T follicular helper cell (primary cell): ENCODE measurements at places on chromosomes 4 and X.

- no peak for DNase-seq
Measured at GRCh38 chrX:40933706-40934425, 151.4 kb upstream of the USP9X start.

DNA sequence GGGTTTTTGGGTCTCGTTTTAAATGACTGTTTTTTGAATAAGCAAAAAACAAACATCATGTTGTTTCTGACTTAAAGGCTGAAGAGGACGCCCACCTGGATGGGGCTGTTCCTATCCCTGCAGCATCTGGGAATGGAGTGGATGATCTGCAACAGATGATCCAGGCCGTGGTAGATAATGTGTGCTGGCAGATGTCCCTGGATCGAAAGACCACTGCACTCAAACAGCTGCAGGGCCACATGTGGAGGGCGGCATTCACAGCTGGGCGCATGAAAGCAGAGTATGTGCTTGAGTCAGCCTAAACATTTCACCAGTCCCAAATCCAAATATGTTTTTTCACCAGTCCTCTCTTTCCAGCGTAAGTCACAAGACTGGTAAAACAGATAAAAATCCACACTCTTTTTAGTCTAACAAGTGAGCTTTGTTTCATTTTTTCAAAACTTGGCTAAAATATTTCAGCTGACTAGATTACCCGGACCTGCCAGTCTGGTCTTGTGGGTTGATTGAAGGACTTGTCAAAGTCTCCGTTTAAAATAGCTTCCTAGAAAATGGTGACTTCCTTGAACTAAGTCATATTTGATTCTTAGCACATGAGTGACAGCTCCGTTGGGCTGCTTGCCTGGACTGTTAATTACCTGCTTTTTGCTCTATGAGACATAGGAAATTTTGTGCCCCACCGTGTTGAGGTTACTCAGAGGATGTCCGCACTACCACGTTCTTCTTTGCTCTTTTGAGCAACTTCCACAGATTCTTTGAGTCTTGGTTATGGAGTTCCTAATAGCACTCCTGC is 20.8 kb downstream of the ENOPH1 start:
- no peak for DNase-seq

GRCh38 chr4:21226637-21227538 is 526.6 kb downstream of the PACRGL start:
- DNase-seq, result no peak

DNA sequence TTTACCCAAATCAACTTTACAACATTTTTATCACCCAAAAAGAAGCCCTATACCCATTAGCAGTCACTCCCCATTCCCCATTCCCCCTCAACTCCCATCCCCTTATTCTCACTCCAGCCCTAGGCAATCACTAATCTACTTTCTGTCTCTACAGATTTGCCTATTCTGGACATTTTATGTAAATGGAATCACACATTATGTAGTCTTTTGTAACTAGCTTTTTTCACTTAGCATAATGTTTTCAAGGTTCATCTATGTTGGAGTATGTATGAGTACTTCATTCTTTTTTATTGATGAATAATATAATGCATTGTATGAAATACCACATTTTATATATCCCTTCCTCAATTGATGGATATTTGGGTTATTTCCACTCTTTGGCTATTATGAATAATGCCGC is 36.1 kb upstream of the HERC5 start:
- DNase-seq, result no peak

DNA sequence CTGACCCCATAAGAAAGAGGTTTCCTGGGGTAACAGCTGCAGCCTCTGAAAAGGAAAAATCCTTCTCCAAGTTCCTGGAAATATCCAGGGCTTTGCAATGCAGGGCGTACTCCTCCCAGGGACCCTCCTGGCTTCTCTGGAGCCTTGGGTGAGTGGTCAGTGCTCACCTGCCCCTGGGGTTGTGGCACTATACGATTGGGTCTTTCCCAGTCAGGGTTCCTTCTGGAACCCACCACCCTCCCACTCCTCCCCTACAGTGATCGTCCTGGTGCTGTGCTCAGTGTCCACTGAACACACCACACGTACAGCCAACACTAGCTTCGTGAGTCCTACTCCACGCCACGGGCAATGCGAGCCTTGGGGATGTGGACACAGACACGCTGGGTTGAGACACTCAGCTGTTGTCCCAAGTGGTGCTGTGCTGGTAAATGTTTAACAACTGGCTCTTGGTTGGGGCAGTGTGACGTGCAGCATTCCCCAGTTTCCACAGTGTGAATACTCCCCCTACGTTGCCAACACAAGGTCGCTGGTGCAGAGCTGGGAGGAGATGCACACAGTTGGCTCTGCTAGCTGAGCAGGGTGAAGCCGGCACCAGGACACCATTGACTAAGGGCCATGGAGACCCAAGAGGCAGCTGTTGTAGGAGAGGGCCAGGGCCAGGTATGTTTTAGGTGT is 65.4 kb downstream of the HTRA3 start:
- no peak for DNase-seq

- DNase-seq, result no peak
Measured at GRCh38 chrX:154696676-154697045, 43.3 kb upstream of the CTAG2 start.

DNA sequence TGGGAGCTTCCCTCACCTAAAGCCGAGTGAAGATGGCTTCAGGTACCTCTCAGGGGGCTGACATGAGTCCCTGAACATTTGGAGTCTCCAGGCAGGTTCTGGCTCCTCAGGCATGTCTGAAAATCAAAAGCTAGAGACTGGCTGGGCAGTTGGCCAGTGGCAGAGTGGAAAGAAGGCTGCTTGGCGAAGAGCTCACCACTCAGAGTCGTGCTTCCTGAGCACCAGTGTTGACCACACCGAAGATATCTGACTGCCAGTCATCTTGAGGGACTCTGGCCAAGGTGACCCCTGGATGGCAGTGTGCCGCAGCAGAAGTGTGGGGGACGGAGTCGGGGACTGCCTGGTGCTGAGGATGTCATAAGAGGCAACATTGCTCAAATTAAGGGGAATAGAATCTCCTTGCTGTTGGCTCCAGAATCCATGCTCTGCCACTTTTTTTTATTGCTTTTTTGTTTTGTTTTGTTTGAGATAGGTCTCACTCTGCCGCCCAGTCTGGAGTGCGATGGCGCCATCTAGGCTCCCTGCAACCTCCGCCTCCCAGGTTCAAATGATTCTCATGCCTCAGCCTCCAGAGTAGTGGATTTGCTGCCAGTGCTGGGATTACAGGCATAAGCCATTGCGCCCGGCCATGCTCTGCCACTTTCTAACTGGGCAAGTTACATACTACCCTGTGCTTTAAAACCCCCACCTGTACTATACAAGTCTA is 172.5 kb upstream of the GATB start:
- no peak for DNase-seq

DNA sequence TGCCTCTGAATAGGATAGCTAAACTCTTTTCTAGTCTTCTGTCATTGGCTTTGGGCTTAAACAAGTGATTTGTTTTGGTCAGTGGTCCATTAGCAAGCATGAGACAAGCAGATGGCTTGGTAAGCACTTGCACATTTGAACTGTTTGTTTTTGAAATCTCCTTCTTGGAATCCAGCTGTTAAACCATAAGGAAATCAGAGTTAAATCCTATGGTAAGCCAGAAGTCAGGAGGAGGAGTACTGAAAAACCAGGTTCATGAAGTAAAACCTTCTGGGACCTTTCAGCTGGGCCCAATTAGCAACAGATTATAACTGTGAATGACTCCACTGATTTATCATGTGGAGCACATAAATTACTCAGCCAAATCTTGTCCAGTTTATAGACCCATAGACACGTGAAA is 1042.5 kb upstream of the PABPC4L start:
- no peak for DNase-seq

GRCh38 chr4:1031956-1032795 is 20.8 kb downstream of the FGFRL1 start:
- no peak for DNase-seq

DNA sequence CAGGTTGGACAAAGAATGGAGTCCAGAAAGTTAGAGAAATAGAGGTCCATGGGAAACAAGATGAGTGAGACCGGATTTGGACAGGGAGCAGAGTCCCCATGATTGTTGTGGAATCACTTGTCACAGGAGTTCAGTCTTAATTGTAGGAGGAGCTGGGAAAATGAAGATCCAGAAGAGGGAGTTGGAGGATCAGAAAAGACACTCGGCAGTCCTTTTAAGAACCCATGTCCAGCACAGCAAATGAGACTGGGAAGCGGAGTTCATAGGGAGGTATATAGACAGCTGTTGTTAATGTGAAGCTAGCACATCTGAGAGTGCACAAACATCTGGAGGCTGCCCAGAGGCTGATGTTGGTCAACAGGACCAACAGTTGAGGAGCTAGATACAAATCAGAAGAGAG is 111.4 kb upstream of the RXFP1 start:
- DNase-seq, result no peak

DNA sequence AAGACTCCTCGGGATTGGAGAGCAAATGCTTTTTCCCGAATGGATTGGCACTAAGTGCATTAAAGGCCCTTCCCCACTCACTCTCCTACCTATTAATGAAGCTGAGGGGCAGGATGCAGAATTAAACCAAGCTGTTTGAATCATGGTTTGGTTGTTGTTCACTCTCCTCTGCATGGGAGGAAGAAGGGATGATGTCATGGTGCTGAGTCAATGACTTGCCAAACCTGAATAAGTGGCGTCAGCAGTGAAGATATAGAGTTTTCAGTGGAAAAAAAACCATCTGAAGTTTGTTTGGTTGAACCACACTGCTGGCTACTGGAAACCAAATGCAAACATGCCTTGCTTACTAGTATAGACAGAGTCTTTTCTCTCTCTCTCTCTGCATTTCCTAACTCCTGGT is 19.8 kb upstream of the ZXDA start:
- no peak for DNase-seq

GRCh38 chr4:181301735-181302710 is 941.2 kb upstream of the TENM3 start:
- no peak for DNase-seq

DNA sequence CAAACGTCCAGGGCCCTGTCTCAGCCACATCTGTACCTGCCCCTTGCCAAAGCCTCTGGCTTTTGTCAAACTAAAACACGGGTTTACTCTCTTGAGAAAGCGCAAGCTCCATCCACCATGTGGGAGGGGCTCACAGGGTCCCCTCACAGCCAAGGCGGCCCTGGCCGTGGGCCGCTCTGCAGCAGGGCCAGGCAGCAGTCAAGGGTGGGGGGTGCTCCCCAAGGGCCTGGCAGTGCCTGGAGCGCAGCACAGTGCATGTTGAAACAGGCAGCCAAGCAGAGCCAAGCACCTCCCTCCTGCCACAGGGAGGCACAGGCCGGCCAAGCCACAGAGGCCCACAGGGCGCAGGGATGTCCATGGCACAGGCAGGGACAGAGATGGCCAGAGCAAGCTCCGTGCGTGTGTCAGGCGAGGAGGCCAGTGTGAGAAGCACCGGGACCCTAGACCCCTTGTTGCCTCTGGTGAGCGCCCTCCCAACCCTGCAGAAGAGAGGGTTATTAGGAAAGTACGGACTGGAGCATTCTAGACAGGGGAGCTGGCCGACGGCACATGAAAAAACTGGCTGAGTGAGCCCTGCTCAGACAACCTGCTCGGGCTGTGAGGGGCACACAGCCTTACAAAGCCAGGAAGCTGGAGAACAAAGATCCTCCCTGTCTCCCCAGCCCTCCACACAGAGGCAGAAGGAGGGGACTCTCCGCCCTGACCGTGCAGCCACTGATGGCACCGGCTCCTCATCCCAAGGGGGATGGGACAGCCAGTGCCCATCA is 39.0 kb downstream of the FAM53A start:
- DNase-seq, result no peak

DNA sequence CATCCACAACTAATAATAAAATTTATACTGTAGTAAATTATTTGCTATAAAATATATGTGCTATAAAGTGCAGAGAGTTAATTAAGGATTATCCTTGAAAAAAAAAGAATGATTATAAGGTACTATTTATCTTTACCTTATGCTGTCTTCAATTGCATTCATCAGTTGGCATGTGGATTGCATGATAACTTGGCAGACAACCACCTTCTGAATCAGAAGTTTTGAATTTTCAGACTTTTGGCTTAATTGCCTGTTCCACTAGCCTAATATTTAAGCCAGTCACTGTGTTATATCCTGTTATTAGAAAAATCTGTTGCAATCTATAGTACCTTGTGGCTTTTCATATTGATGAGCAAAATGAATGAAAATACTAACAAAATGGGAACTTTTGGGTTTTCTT is 1040.3 kb upstream of the PCDH10 start:
- no peak for DNase-seq

- no peak for DNase-seq
Measured at GRCh38 chrX:22135171-22135711, 103.1 kb downstream of the PHEX start.

DNA sequence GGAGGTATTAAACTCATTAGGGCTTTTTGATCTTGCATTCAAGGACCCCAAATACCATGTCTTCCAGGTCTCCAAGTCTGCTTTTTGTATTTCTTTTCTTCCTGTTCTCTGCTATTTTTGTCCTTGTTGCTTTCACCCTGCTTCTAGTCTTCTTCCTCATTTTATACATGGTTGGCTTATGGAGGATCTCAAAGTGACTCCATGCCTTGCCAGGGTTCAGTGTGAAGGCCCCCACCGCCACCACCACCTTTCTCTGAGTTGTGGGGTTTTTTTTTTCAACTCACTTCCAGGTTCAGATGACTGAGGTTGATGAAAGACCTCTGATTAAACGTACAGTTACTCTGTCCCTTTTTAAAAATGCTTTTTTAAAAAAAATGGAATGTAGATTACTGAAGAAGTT is 96.3 kb downstream of the MAML3 start:
- no peak for DNase-seq

DNA sequence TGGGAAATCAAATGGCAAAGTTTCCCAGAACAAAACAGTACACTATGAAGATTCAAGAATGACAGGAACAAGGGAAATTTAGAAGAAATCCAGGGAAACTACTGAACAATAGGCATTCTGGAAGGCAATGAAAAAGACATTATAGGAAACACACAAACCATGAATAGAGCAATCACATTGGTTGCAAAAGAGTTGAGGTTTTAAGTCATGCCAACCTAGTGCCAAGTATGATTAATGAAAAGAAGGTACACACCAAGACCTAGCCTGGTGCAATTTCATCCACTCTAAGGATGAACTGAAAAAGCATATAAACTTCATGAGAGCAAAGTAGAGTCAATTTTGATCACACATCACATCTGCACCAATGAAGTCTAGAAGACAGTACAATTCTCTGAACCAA is 326.9 kb downstream of the PDHA2 start:
- no peak for DNase-seq

DNA sequence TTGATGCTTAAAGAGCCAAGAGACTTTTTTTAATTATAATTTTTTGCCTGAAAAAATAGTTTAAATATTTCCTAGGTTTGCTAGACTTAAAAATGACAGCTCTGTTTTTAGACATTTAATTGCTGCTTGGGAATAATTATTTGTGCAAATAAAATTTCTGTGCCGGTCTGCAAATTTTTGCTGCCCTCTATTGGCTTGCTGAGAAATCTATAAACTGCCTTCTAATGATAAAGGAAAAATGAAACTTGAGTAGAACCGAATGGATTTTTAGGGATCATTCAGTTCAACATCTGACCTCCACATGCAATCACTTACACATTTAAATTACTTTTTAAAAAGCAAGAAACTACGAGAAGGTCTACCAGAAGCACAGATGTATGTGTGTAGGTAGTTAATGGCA is 434.0 kb downstream of the FAM133A start:
- DNase-seq, result no peak
